Activated naive CD8-positive, alpha-beta T cell treated with anti-CD3 and anti-CD28 coated beads for 36 hours (primary cell): ENCODE measurements at places on chromosomes 12 and 14.

DNA sequence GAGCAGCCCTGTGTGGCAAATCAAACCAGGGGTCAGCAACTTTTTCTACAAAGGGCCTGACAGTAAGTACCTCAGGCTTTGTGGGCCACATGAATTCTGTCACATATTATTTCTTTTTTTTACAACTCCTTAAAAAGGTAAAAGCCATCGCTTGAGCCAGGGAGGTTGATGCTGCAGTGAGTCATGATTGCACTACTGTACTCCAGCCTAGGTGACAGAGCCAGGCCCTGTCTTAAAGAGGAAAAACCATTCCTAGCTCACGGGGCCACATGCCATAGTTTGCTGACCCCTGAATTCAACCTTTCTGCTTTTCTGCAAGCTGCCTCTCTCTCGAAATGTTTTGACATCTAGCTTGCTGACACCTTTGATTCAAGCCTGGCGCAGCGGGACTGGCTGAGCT is 55.1 kb upstream of the CORO1C start:
- DNase-seq: no peak

- no peak for DNase-seq
Measured at GRCh38 chr12:74227846-74228545, 309.6 kb upstream of the ATXN7L3B start.

DNA sequence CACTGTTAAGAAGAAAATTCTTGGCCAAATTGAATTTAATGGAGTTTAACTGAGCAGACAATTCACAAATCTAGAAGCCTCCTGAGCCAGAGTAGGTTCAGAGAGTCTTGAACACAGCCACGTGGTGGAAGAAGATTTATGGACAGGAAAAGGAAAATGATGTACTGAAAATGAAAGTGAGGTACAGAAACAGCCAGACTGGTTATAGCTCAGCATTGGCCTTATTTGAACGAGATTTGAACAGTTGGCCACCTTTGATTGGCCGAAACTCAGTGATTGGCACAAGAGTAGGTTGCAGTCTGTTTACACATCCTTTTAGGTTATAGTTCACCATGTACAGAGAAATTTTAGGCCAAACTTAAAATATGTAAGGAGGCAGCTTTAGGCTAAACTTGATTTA is 9.9 kb downstream of the OAS2 start:
- peak; percentile 11 for DNase-seq

- DNase-seq: no peak
Measured at GRCh38 chr12:88594780-88595179, 14.5 kb upstream of the KITLG start.

GRCh38 chr14:41607966-41608663 is 1.4 kb downstream of the LRFN5 start:
- DNase-seq: no peak

GRCh38 chr12:106248312-106248845 is 559 bp upstream of the CKAP4 start:
- peak; percentile 28 for DNase-seq

DNA sequence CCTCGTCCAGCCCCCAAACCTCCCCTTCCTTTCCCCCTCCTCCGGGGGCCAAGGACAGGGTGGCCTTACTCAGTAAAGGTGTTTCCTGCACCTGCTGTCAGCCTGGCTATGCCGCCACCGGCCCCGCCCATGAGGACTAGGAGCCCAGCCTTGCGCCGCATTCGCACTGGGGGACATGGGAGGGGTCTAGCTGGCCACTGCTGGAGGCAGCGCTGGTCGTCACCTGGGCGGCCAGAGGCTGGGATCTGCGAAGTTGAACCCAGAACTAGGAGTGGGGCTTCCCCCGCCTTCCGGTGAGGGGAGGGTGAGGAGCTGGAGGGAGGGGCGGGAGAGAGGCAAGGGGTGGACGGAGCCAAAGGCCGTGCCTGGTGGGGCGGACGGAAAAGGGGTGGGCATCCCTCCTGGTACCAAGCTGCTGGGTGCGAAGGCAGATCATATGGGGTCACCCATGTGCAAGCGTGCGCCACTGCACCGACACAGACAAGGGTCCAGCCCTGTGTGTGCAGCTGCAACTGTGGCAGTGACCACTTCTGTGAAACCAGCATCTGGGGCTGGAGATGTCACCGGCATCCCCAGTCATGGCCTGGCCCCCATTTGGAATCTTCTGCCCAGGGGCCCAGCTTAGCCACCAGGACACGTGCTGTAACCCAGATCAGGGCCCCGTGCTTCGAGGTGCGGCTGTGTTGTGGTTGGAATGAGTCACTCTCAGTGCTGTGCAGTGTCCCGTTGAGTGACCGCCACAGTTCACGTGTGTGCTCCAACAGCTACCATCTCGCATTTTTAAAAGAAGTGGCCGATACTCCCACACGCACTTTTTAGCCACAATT is 8.5 kb downstream of the AMN start:
- no peak for DNase-seq

DNA sequence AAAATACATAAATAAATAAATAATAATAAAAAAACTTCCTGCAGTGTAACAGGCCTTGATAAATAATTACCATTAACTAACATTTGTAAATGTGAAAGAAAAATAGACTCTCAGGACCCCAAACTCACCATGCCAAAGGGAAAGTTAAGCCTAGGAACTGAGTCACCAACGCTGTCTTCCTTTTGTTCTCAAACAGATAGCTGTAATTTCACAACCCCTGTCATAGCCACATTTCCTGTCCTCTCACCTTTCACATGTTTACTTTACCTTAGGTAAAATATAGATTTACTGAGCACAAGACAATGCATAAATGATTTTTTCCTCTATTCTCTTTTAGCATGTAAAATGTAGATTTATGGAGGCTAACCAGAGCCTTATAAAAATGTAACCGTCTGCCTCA is 35.9 kb upstream of the CHST11 start:
- DNase-seq: no peak

GRCh38 chr12:131347345-131347714 is 363.6 kb upstream of the SFSWAP start:
- no peak for DNase-seq

- DNase-seq: no peak
Measured at GRCh38 chr12:124082687-124083086, 109.7 kb downstream of the ZNF664 start.

DNA sequence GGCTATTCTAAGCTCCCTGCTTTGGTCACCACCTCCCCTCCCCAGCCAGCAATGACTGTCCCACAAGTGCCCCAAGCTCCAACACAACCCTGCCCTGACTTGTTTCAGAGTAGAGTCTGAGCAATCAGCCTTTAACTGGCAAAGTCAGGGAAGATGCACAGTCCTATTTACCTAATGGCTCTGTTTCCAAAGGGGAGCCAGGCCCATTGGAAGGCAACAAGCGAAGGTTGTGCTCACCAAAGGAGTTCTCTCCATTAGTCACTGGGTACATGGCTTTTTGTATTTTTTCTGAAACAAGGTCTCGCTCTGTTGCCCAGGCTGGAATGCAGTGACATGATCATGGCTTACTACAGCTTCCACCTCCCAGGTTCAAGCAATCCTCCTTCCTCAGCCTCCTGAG is 267.1 kb upstream of the CRY1 start:
- DNase-seq: no peak

- DNase-seq: no peak
Measured at GRCh38 chr14:82447586-82447985, 913.9 kb upstream of the SEL1L start.

GRCh38 chr12:21910657-21911056 is 30.6 kb downstream of the ABCC9 start:
- no peak for DNase-seq

DNA sequence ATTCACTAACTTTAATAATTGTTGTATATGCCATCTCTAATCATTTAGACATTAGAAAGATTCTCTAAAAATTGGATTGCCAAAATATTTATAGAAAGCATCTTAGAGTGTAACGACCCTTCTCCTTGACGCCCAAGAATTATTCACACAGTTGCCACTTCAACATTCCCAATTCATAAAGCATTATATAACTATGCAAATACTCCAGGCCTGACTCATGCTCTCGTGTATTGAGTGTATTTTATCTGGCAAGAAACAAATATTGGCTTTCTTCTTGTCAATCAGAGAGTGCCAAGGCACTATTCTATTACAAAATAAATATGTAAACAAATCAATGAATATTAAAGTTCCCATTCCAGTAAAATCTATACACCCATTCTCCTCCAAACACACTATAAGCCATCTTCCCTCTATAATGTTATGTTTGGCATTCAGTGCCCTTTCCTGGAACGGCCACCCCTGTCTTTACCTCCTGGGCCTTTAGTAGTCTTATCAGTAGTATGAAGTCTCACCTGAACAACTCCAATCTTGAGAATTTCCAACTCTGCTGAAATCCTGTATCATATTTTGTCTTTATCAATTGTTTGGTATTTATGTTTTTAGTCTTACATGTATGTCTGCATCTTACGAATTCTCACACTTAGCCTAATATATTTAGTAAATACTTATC is 182.6 kb downstream of the PIK3C2G start:
- DNase-seq: no peak

- peak; percentile 25 for DNase-seq
Measured at GRCh38 chr12:66066137-66066928, 64.2 kb downstream of the LLPH start.

DNA sequence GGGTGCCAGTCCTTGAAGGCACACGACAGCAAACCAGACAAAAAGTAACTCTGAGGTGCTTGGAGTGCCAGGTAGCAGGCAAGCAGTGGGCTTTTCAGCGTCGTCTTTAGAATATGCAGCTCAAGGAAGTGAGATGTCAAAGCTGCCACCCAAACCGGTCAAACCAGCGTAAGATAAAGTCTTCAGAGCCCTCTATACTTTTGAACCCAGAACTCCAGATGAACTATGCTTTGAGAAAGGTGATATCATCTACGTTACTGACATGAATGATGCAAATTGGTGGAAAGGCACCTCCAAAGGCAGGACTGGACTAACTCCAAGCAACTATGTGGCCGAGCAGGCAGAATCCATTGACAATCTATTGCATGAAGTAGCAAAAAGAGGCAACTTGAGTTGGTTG is 95.9 kb downstream of the TBX3 start:
- no peak for DNase-seq

DNA sequence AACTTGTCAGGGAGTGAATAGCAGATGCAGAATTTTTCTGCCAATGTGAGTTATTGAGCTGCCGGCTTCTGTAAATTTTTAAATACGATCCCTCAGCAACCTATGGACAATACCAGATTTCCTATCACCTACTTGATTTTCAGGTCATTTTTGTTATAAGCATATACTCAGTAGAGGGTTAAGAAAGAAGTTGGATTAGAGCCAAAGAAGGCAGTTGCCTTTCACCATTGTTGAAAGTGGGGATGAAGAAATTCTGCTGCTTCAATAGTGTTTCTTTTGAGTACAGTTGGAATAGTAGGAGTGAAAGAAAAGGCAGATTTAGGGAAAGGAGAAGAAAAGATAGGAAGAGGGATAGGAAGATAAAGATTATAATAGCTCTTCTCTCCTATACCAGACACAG is 197.1 kb downstream of the ATP23 start:
- DNase-seq: no peak

DNA sequence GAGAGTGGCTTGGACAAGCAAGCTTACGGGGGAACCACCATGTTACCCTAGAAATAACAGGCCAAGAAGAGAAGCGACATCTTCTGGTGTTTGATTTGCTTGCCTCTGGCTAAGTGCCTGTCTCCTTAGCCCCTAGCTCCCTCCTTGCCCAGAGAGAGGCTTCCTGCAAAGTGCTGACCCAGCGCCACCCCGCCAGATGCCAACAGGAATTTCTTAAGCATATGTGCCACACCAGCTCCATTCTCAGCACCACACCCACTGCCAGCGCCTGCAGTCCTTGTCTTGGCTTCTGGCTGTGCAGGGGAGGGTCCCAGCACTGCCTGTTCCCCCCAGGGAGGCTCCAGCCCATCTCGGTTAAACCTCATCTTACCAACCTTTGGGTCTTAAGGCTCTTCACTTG is 74.2 kb upstream of the NCOR2 start:
- no peak for DNase-seq

- no peak for DNase-seq
Measured at GRCh38 chr14:28398506-28398905, 368.1 kb upstream of the FOXG1 start.

GRCh38 chr12:93772003-93772700 is 95.0 kb downstream of the CRADD start:
- DNase-seq: no peak

- DNase-seq: no peak
Measured at GRCh38 chr14:51865953-51866747, 5.7 kb downstream of the GNG2 start.

DNA sequence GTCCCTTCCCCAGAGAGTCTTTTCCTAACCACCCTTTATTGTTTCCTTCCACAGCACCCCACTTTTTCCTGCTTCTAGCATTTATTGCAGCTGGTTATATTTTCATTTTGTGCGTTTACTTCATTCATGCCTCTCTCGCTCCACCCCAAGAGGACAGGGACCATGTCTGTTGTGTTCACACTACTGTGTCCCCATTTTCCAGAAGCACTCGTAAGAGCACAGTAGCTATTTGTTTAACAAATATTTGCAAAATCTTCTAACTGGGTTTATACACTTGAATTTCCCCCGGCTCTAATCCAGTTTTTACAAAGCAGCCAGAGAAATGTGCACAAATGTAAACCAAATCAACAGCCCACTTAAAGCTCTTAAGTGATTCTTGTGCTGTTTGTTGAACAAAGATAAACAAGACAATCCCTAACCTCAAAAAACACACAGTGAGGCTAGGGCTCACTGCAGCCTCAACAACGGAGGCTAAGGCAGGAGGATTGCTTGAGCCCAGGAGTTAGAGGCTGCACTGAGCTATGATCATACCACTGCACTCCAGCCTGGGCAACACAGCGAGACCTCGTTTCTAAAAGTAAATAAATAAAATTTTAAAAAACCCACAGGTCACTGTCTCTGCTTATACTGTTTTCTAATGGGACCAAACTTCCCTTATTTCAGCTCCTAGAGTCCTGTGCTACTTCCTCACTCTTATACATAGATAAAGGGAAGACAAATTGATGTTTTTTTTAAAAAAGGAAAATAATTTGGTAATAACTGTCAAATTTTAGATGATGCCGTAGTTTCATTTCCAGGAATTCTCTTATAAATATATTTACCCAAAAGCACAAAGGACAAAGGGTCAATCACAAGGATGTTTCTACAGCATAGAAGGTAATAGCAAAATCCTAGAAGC is 6.6 kb upstream of the ABCD4 start:
- DNase-seq: no peak

DNA sequence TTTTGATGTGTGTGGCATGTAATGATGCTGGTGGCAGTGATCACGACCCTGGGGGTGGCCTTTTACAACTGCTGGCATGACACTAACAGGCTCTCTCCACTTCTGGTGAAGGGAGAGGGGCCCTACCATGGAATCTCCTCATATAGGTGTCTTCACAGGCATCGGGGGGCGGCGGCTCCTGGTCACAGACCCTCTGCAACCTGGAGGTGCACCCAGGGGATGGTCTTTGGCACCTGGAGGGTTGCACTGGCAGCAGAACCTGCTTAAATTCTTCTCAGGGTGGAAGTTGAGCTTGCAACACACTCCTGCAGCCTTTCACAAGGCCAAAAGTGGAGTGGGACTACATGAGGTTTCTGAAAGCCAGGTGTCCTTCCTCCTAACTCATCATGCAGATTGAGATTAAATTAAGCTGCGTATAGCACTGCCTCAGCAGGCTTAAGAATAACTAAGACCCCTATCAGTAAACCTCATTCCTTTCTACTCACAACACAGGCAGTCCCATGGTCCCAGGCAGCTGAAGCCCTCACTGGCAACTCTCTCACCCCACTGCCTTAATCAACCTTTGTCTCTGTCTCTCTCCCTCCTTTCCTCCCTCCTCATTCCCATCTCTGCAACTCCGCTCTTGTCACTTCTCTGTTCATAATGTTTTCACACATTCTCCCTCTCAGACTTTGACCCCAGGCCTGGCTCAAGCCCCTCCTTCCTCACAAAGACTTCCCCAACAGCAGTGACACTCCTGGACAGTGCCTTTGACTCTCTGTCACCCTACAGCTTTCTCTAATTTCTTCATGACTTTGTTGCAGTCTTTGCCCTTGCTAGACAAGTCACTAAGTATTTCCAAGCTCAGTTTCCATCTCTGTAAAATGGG is 18.9 kb downstream of the NID2 start:
- DNase-seq: no peak
